Large intestine (tissue), 12 donors: ENCODE measurements at places on chromosomes 5 and 9. TPM values are rescaled to one million over a fixed set of nuclear protein-coding genes. Genes with fewer than 3 reads are reported as not detected.

The PAX5 gene
- 0.06 TPM for polyA plus RNA-seq

The IL5 gene
- polyA plus RNA-seq, result 0.07 TPM

The PLK2 gene
- polyA plus RNA-seq, result 44.5 TPM

The PRUNE2 gene
- polyA plus RNA-seq, result 68.1 TPM

The CCNJL gene
- polyA plus RNA-seq, result 12.7 TPM

The ANKRD34B gene
- polyA plus RNA-seq, result not detected

The PCDHGB5 gene
- polyA plus RNA-seq, result 1.8 TPM

The PTPRD gene
- polyA plus RNA-seq, result 12.0 TPM

The POMT1 gene
- 32.1 TPM for polyA plus RNA-seq

The PCDHB6 gene
- 0.96 TPM for polyA plus RNA-seq

The STRBP gene
- polyA plus RNA-seq, result 29.1 TPM

The SLC46A2 gene
- 0.43 TPM for polyA plus RNA-seq

The FAM151B gene
- polyA plus RNA-seq, result 1.2 TPM

The CFAP77 gene
- 0.13 TPM for polyA plus RNA-seq

The PAIP2 gene
- 79.9 TPM for polyA plus RNA-seq

The SPAAR gene
- polyA plus RNA-seq, result 0.84 TPM

The NDFIP1 gene
- 71.6 TPM for polyA plus RNA-seq

The CHSY3 gene
- 1.7 TPM for polyA plus RNA-seq

The SMC2 gene
- 17.4 TPM for polyA plus RNA-seq

The SLC25A51 gene
- polyA plus RNA-seq, result 21.7 TPM

The MYOZ3 gene
- 3.0 TPM for polyA plus RNA-seq

The FSTL4 gene
- 1.4 TPM for polyA plus RNA-seq

The TCF7 gene
- polyA plus RNA-seq, result 9.7 TPM

The TSSK1B gene
- polyA plus RNA-seq, result not detected

The PCDHGB7 gene
- 3.6 TPM for polyA plus RNA-seq

The ADGRV1 gene
- 3.0 TPM for polyA plus RNA-seq

The HK3 gene
- 0.28 TPM for polyA plus RNA-seq

The PTPN3 gene
- 37.5 TPM for polyA plus RNA-seq

The SREK1IP1 gene
- 14.7 TPM for polyA plus RNA-seq

The CA9 gene
- 4.2 TPM for polyA plus RNA-seq

The SLIT3 gene
- 18.3 TPM for polyA plus RNA-seq

The TNFSF8 gene
- 0.25 TPM for polyA plus RNA-seq
